ENCODE measurements at places on chromosomes 5 and 9. TPM values are rescaled to one million over a fixed set of nuclear protein-coding genes. Genes with fewer than 3 reads are reported as not detected.

GRCh38 chr9:95126739-95127138 lies 190.8 kb downstream of the FANCC start:
- DNase-seq, result no peak

DNA sequence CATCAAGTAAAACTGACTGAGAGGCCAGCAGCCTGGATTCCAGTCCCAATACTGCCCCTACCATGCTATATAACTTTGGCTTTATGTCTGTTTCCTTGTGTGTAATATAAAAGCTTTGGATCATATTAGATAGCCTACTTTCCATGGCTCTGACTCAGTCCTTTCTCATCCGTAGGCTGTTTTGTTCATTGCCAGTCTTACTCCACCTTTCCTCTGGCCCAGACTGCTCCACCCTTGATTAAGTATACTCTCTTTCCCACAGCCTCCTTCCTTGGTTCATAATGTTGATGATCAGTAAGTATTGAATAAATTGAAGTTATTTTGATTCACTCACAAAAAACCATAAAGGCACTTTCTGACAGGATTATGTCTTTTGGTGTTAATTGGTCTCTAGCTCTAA lies 1.5 kb upstream of the MRPS30 start:
- no peak for DNase-seq

- DNase-seq, result no peak
Observed at GRCh38 chr9:126507318-126508109, 106.2 kb upstream of the LMX1B start.

DNA sequence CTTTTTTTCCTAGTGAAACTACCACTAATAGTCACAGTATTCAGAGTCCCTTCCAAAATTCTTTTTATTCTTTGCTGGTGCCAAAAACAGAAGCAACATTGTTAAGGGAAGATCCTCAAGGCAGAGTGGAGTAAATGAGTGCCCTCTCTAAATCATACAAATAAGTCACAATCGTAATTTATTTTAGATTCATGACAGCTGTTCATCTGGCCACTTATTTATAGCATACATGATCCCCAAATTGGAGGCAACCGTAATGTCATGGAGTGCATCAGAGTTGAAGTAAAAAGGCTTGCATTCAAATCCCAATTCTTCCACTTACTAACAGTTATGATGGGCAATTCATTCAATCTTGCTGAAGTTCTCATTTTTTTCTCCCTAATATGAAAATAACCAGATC lies 33.4 kb downstream of the POLK start:
- DNase-seq, result no peak

DNA sequence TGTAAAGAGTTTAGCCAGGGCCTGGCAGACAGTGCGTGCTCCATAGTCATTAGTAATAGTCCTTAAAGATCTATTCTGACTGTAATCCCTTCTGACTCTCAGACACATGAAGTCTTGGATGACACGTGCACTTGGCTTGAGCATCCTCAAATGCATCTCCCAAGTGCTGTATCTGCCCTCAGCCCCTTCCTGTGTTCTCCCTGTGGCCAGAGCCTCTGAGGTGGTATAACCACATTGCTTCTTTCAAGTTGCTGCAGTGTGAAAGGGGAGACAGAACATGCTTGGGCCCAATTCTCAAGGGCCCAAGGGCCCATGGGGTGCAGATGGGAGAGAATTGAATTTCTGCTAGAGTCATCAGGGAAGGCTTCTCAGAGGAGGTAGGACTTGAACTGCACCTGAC lies 30.1 kb upstream of the HAND1 start:
- no peak for DNase-seq

DNA sequence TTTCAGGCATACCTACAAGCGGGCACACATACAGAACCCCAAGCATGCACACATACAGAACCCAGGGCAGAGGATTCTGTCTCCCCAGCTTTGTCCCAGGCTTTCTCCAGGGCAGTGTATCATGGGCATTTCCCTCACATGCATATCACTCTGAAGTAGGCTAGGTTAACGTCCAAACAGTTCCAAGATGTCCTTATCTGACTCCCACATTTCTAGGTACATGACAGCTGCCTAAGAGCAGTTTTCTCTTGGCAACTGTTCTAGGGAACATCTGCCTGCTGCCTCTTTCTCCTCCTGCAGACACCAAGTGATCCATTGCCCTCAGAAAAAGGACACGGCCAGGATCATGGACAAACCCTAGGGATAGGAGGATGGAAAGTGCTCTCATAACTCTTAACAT lies 84.9 kb upstream of the NR3C1 start:
- DNase-seq, result no peak

DNA sequence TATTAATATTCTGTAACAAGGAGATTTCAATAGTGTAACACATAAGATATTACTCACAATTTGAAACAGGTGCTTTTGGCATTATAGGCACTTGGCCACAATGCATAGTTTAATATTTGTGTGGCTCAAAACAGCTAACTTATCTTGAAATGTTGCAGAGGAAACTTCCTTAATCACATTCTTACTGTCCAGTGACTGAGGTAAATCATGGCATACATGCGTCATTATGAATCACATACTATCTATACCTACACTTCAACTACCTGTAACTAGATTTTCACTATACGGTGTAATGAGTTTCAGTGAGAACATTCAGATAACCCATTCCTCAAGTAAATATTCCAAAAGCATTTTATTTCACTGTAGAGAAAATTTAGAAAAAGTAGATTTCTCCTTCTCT lies 218.8 kb downstream of the PDE4D start:
- DNase-seq, result no peak

AGXT2 gene
- 45.6 TPM for polyA plus RNA-seq

DNA sequence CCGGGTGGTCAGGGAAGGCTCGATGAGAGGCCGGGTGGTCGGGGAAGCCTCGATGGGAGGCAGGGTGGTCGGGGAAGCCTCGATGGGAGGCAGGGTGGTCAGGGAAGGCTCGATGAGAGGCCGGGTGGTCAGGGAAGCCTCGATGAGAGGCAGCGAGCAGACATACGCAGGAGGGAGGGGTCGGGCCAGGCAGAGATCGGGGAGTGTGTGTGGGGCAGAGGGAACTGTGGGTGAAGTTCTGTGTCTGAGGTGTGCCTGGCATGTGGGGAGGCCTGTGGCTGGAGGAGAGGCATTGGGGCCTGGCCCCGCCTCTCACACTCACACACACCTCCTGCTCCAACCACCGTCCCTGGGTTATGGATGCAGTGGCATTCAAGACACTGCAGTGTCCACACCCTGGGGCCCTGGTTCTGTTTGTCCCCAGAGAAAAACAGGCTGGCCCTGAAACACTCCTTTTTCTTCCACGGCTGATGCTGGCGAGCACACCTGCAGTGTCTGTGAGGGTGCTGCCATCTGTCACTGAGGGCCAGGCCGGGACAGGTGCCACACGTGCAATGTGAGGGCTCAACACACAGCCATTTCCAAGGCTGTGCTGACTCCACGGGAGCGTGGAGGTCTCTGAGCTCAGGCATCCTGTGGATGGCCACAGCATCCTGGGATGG lies 6.5 kb upstream of the PLEKHG4B start:
- no peak for DNase-seq

GRCh38 chr5:25094219-25094618 lies 449.4 kb upstream of the CDH10 start:
- DNase-seq, result no peak

- no peak for DNase-seq
Observed at GRCh38 chr5:154107010-154107409, 68.2 kb downstream of the MFAP3 start.

OBP2B gene
- polyA plus RNA-seq, result not detected

DNA sequence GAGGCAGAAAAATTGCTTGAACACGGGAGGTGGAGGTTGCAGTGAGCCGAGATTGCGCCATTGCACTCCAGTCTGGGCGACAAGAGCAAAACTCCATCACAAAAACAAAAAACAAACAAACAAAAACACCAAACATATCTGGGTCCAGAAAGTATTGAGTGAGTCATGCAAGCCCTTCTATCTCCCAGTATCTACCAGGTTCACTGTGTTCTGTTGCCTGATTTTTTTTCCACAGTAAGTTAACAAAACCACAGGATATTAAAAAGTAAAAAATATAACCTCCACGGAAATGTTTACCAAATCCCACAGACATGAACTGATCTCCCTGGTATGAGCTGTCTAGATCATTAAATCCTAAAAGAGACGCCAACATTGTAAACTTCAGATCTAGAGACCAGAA lies 94.4 kb downstream of the ANKH start:
- no peak for DNase-seq

GRCh38 chr5:82987188-82987587 lies 90.0 kb downstream of the TMEM167A start:
- DNase-seq, result no peak

DNA sequence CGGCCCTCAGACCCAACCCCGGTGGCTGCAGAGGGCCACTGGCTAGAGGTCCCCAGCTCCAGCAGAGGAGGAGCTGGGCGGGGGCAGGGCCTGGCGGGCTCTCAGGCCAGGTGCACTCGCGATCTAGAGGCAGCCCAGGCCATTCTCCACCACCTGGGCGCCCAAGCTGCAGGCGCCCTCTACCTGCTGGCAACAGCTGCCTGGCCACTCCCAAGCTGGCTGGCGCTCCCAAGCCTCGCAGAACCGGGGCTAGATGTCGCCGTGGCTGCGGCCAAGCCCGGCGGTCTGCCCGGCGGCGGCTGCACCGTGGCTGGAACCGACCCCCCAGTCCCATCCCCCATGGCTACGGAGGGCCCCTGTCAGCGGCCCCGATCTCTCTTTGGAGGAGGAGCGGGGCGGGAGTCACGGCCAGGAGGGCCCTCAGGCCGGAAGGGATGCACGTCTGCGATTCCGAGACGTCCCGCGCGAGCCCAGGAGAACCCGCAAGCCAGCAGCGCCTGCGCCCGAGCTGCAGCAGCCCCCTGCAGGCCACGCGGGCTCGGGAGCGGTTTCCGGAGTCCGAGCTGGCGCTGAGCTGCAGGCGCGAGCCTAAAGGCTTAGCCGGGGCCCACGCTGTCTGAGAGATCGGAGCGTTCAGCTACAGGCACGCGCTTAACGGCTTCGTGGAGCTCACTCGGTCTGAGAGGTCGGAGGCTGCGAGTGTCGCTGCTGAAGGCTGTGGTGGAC lies 44.3 kb upstream of the BICD2 start:
- peak; percentile 70 for DNase-seq

GRCh38 chr5:121805911-121806310 lies 45.8 kb upstream of the FTMT start:
- DNase-seq, result no peak

DNA sequence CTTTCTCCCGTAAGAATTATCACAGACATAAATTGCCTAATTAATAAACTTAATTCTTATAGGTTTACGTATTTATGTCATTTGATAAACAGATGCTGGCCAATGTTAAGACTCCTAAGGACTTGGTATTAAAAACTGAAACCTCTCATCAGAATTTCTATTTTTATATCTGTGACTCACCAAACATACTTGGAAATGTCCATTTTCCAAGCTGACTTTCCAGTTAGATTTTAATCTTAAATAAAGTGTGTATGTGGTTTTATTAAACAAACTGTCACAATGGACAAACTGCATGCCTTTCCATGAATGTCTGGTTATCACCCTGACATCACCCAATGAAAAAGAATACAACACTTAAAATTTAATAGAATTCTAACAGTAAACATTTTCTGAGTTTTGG lies 12.6 kb upstream of the COL23A1 start:
- no peak for DNase-seq

- DNase-seq, result no peak
Observed at GRCh38 chr9:74006935-74007334, 490.2 kb upstream of the RORB start.

TXNDC8 gene
- polyA plus RNA-seq, result not detected

GRCh38 chr5:95216136-95216955 lies 68.5 kb downstream of the MCTP1 start:
- DNase-seq, result no peak

GRCh38 chr9:19232823-19233194 lies 2.3 kb downstream of the DENND4C start:
- no peak for DNase-seq

- DNase-seq, result no peak
Observed at GRCh38 chr9:26457151-26457550, 435.5 kb downstream of the CAAP1 start.

CBY3 gene
- polyA plus RNA-seq, result 0.30 TPM

- DNase-seq, result no peak
Observed at GRCh38 chr5:52017567-52017966, 634.3 kb downstream of the ISL1 start.

SLC6A18 gene
- polyA plus RNA-seq, result 0.53 TPM

DNA sequence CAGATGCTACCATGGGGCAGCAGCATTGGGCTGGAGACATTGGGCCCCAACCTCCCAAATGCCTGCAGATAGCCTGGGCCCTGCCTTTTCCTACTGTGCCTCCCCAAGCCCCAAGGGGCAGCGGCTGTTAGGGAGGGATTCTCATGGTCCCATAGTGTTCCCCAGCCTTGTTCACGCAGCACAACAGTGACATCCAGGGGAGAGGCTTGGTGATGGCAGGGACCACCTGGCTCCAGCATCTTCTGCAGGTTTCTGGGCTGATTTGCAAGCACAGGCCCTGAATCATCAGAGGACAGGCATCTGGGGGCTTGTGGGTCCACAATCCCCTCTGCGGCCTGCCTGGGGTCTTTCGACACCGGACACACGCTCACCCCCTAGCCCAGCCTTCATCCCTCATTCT lies 354.6 kb downstream of the SLIT3 start:
- DNase-seq, result no peak

- DNase-seq, result no peak
Observed at GRCh38 chr9:2691212-2691611, 26.1 kb upstream of the KCNV2 start.

- no peak for DNase-seq
Observed at GRCh38 chr9:16449076-16449730, 421.3 kb downstream of the BNC2 start.

DNA sequence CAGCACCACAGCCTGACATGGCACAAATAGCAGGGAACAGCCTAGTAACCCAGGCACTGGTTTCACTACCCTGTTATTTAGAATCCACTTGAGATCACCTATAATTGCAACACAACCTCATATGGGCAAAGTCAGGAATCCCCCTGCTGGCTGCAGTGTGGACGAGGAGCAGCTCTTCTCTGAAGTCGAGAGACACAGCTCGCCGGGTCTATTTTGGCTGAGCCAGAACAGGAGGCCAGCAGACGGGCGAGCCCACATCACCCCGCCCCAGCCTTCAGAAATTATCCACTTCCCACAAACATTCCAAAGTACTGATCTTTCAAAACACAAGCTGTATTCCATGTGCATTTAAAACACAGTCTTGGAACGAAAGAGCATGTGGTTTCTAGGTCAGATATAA lies 179.0 kb downstream of the ROR2 start:
- no peak for DNase-seq

DNA sequence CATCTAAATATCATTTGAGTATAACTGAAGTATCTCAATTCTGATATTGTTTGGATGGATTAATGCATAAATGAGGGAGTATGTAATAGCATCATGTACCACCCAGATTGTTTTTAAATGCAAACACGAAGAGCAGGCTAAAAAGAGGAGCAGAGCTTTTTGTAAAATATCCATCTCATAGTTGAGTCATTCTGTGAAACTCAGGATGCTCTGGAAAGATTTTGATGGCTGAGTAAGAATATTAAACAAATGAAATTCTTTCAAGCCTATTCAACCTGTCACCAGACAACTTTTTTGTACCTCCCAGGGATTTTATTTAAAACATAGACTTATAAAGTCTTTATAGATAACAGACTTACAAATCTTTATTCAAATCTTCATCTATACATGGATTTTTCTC lies 625.9 kb downstream of the TLE4 start:
- DNase-seq, result no peak

HTR1A gene
- not detected for polyA plus RNA-seq

GRCh38 chr9:93236541-93237206 lies 52.7 kb downstream of the WNK2 start:
- no peak for DNase-seq

LCN10 gene
- polyA plus RNA-seq, result 1.8 TPM

Data from left kidney (tissue), 8 donors.